ENCODE measurements at places on chromosomes 2 and 18. TPM values are rescaled to one million over a fixed set of nuclear protein-coding genes. Genes with fewer than 3 reads are reported as not detected.

MTIF2 gene
- total RNA-seq = 26.1 TPM

DNA sequence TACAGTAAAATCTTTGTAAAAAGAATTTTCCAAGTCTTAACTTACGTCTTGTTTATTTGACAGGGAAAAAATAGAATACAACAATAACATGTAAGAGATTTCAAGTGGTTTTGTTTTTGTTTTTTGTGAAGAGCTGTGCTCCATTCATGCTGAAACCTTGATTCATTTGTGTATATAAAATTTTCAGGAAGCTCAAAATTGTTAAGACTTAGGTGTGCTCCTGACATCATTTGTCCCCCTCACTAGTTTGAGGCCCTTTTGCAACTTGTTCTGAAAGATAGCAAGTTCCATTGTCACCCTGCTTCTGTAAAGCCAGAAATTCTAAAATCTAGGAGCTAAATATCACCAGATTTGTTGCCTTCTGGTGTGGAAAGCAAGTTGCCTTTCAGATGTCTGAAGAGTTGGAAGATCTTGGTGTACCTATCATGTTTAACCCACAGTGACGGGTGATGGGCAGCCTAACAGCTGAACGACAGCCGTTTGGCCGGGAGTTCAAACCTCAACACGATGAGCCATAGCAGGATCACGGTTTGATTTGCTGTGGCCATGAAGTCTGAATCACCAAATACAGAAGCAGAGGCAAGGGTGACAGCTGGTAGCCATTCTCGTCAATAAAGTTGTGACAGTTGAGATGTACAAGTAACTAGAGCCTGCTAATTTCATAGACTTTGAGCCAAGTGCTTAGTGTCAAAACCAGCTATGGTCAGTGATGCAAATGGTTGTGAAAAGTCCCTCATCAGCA, 205.5 kb upstream of the SP5 start:
- no peak for DNase-seq
- peaks cover 30% of the 10 kb centered on the region for H3K27me3 ChIP-seq
- H3K36me3 ChIP-seq = no peaks in the 10 kb centered on the region
- peaks cover 47% of the 10 kb centered on the region for H3K4me1 ChIP-seq
- no peak overlapping the region for H3K4me3 ChIP-seq

DNA sequence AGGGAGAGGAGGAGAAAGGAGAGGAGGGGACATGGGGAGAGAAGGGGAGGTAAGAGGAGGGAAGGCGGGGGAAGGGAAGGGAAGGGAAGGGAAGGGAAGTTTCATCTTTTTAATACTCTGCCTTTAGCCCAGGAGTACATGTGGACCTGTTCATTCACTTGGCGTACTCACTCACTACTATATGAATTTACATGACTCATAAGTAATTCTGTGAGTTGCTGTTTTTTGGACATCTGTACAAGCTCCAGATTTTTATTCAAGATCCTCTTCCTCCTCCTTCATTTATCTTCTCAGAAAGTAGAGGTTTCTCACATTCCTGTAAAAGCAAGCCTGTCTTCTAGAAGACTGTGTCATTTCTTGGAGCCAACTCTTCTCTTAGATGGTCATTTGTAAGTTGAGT, 84.6 kb downstream of the RDH14 start:
- H3K36me3 ChIP-seq = no peaks in the 10 kb centered on the region
- no peaks in the 10 kb centered on the region for H3K4me1 ChIP-seq
- DNase-seq = no peak
- H3K4me3 ChIP-seq = no peak overlapping the region
- no peak overlapping the region for H3K27ac ChIP-seq
- peaks cover 3% of the 10 kb centered on the region for H3K27me3 ChIP-seq

- H3K27ac ChIP-seq = no peak overlapping the region
- no peak for DNase-seq
- peaks cover 6% of the 10 kb centered on the region for H3K27me3 ChIP-seq
- no peak overlapping the region for H3K4me3 ChIP-seq
- no peaks in the 10 kb centered on the region for H3K36me3 ChIP-seq
Measured at GRCh38 chr2:205482399-205483081, 199.8 kb upstream of the NRP2 start.

- H3K4me1 ChIP-seq = peaks cover 52% of the 10 kb centered on the region
- H3K27me3 ChIP-seq = no peaks in the 10 kb centered on the region
- H3K36me3 ChIP-seq = peaks cover 44% of the 10 kb centered on the region
Measured at GRCh38 chr2:134299334-134299733, 45.5 kb downstream of the MGAT5 start.

- H3K36me3 ChIP-seq = no peaks in the 10 kb centered on the region
- no peaks in the 10 kb centered on the region for H3K4me1 ChIP-seq
- H3K4me3 ChIP-seq = no peak overlapping the region
- no peak overlapping the region for H3K27ac ChIP-seq
Measured at GRCh38 chr2:18422432-18423165, 137.9 kb downstream of the RDH14 start.

COQ10B gene
- 22.6 TPM for total RNA-seq

- no peaks in the 10 kb centered on the region for H3K36me3 ChIP-seq
- no peak overlapping the region for H3K27ac ChIP-seq
- no peak overlapping the region for H3K4me3 ChIP-seq
- no peaks in the 10 kb centered on the region for H3K27me3 ChIP-seq
Measured at GRCh38 chr18:67007999-67008398, 404.1 kb upstream of the CDH19 start.

- no peak overlapping the region for H3K27ac ChIP-seq
- DNase-seq = no peak
- H3K36me3 ChIP-seq = no peaks in the 10 kb centered on the region
- no peaks in the 10 kb centered on the region for H3K27me3 ChIP-seq
- H3K4me1 ChIP-seq = no peaks in the 10 kb centered on the region
- no peak overlapping the region for H3K4me3 ChIP-seq
Measured at GRCh38 chr2:6423944-6424343, 441.8 kb downstream of the CMPK2 start.

All from activated CD8-positive, alpha-beta T cell treated with anti-CD3 and anti-CD28 coated beads, Interleukin-2, amount 10 ng/mL, durations not matched to agents 7 days and 5 days (primary cell).